ENCODE measurements at places on chromosomes 7 and 10.

DNA sequence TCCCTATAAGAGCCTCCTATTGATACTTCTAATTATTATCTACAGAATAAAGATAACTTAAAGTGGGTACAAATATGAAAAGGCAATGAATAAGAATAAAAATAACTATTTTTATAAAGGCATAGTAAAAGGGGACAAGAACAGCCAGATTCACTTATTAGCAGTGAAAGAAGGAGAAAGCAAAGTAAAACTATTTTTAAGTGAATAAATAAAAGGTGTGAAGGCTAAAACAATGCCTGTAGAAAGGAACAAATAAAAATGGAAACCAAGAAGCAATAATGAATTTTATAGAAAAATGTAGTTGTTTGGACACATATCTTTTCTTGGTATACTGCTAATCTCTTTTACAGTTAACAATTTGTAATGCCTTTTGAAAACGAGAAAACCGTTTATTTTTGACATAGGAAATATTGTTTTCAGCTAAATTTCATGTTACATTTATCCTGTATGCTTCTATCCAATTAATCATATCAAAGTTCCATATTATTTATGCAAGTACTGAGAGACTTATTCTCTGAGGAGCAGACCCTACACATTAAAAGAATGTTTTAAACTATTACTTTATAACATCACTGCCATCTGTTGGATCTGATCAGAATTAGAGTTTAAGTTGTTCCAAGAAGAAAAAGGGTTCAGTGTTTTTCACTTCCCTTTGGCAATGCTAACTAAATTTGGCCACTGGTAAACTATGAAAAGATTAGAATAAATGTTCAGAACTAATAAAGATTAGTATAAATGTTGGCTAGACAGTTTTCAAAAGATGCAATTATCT lies 59.1 kb downstream of the ARMC3 start:
- no peak for DNase-seq

GRCh38 chr10:35042783-35043182 lies 47.4 kb downstream of the CUL2 start:
- no peak for DNase-seq

DNA sequence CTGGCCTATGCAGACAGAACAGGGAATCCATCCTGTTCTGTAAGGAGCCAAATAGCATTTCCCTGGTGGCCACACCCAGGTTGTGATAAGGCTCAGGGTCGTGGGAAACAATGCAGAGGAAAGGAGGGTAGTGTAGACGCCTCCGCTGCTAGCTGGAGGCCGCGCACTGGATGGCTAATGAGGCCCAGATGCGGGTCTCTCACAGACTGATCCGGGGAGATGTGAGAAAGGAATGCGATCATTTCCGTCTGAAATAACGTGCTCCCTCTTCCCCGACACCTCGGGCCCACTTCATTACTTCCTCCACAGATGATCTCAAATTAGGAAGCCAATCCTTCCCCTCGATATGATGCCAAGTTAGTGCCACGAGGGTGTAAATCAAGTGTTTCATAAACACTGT lies 203.3 kb downstream of the TAX1BP1 start:
- no peak for DNase-seq

- DNase-seq: no peak
Measured at GRCh38 chr7:49398746-49399145, 374.7 kb upstream of the VWC2 start.

GRCh38 chr7:117412390-117412789 lies 14.9 kb downstream of the ASZ1 start:
- DNase-seq: no peak

GRCh38 chr7:121529003-121529402 lies 132.9 kb upstream of the FAM3C start:
- no peak for DNase-seq

DNA sequence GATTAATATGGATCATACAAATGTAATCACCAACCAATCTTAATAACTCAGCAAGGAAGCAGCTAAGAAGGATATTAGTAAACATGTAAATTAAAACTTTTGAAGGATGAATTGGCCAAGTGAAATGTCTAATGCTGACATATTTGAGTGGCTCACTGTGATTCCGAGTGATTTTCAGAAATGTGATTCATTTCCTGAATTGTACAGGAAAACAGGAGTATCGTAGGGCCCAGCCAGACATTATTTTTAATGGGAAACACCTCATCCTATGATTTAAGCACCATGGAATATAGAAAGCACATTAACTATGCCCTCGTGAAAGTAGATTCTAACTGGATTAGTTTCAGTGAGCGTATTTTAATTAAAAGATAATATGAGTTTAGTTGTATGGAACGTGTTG lies 82.3 kb downstream of the LHFPL3 start:
- no peak for DNase-seq
